Fibroblast of gingiva (primary cell): ENCODE measurements at places on chromosomes 5 and 9.

DNA sequence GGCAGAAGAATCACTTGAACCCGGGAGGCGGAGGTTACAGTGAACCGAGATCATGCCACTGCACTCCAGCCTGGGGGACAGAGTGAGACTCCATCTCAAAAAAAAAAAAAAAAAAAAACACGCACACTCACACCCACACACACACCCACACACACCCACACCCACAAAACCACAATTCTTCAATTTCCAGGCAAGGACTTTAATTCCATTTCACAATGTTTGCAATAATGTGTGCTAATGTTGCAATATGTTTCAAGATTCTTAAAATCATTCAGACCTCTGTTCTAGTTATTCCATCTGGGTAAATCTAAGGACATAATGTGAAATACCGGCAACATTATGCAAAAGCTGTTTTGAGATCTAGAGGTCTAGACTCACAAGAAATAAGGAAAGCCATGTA is 28.3 kb downstream of the CCDC69 start:
- DNase-seq = peak; percentile 96

DNA sequence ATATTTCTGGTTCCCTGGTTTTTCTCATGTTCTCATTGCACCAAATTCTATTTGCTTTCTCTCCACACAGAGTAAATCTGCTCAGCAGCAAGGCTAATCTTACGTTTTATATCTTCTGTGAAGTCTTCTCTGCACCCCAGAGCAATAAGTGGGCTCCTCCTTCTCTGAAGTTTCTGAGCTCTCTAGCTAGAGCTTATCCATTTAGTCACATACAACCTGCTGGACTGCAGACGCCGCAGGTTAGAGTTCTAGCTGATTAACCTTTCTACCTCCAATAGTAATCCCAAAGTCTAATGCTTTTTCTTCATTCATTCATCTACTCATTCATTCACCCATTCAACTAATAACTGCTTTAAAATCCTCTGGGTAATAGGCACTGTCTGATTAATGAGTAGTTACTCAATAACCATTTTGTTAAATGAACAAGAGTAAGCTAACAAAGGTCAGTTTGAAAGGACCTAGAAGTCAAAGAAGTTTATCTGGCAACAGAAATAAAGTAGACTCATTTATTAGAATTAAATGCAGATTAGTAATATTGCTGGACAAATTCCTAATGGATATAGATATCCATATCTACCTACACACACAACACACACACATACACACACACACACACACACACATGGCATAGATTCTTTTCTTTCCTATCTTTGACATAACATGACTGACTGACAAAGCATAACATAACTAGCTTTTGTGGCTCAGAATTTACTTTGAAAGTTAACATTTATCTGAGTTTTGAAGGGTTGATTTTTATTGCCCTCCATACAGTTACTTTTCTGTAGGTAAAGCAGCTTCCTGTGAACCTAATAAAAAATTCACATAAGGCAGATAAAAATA is 984.6 kb upstream of the SEMA6A start:
- DNase-seq = no peak

DNA sequence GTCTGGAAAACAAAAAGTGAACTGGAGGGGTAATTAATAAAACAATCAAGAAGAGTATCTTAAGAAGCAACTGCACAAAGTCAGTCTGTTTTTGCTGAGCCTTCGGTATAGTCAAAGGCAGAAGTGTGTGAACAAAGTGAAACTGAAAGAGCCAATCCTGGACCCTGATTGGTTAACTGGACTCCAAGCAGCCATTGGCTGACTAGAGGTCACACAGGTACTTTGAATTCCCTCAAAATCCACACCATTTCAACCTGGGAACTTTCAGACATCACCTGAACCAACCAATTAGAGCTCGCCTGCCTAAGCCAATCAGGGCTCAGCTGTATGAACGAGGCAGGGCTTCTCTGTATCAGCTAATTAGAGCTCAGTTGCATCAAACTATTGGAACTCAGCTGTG is 286.7 kb downstream of the TLE4 start:
- DNase-seq = no peak

GRCh38 chr9:34510497-34511468 is 12.0 kb downstream of the ENHO start:
- DNase-seq = no peak

- DNase-seq = no peak
Observed at GRCh38 chr5:122656160-122656559, 118.7 kb upstream of the SNX2 start.

- no peak for DNase-seq
Observed at GRCh38 chr9:105836936-105837660, 142.8 kb downstream of the TMEM38B start.

DNA sequence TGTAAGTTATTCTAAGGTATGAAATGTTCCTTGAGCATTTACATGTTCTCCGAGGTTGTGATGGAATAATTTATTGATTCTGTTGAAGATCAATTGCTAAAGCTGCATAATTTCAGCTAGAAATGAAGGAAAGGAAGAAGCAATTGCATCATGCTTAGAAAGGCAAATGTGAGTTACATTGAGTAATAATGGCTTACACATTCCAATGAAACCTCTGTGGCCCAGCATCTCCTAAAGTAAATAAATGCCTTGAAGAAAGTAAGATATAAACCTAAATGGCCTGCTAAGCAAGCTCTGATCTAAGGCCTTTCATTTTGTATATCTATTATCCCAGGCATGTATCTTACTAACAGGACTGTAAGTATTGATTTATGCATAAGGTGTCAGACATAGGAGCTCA is 677.3 kb upstream of the RGMB start:
- peak; percentile 67 for DNase-seq

DNA sequence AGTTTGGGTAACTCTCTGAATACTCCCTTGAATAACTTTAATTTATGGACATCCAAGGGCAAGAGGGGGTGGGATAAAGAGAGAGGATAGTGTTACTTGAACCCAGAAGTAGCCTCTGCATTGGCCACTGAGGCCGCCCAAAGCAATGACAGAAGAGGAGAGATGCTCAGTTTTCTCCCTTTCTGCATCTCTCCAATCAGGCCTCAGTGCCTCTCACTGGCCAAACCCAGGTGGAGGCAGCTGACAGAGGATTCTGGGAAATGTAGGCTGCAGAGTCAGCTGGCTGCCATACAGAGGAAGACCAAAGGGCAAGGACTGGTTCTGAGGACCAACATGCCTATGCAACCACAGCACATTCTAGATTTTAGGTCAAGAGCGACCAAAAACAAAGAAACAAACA is 719.4 kb downstream of the MAT2B start:
- DNase-seq = no peak

DNA sequence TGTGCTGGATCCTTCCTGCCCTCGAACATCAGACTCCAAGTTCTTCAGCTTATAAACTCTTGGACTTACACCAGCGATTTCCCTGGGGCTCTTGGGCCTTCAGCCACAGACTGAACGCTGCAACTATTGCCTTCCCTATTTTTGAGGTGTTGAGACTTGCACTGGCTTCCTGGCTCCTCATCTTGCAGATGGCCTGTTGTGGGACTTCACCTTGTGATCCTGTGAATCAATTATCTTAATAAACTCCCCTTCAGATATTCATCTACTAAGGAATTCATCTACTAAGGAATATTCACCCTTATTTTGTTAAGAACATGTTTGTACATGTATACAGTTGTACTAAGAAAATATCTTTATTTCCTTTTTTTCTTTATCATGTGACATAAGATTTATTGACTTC is 1079.7 kb downstream of the CDH12 start:
- DNase-seq = no peak
